Right renal pelvis (tissue), 4 donors: ENCODE measurements at places on chromosomes 6 and 20. TPM values are rescaled to one million over a fixed set of nuclear protein-coding genes. Genes with fewer than 3 reads are reported as not detected.

RBM38 gene
- 29.4 TPM for polyA plus RNA-seq

METTL24 gene
- polyA plus RNA-seq: 11.9 TPM

ID4 gene
- polyA plus RNA-seq: 169 TPM

DNA sequence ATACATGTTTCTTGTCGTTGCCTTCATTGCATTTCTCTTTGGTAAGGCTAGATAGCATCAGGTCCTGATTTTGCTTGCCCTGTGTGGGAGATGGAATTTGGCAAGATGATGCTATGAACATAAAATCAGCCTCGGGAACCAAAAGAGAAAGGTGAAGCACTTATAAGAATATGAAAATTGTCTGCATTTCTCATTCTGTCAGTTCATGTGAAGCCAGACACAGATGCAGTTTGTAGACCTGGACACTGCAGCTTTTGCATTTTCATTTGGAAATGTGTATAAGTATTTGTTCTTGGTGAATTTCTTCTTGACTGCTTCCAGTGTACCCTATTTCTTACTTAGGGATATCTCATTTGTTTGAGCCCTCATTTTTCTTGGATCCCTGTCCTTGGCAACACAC is 1.3 kb downstream of the YWHAB start:
- DNase-seq: no peak

DNA sequence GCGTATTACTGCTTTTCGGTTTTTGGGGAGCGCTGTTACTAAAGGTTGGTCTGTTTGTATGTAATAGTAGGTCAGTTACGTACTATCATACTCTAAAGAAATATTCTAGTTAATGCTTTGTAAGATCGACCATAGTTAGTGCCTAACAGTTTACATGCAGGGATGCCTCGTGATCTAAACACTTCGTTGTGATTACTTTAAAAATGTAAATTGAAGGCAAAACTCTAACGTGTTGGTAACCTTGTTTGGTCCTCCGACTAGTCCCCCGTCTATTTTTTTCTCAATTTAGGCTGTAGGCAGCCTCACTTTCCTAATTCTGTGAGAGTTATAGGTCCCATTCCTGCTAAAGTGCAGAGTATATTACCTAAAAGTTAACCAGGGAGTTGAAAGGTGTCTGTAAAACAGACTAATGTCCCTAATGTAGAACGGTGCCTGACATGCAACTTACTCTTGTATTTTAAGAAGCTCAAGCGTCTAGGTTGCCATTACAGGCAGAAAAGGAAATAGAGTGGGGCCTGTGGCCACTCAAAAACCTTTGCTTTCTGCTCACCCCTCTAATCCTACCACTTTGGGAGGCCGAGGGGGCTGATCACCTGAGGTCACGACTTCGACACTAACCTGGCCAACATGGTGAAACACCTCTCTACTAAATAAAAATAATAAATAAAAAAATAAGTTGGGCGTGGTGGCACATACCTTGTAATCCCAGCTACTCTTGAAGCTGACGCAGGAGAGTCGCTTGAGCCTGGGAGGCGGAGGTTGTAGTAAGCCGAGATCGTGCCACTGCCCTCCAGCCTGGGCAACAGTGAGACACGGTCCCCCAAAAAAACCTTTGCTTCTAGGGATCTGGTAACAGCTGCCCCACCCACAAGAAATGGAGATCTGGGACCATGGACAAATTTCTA is 37.8 kb downstream of the HFE start:
- peak; percentile 42 for DNase-seq

DNA sequence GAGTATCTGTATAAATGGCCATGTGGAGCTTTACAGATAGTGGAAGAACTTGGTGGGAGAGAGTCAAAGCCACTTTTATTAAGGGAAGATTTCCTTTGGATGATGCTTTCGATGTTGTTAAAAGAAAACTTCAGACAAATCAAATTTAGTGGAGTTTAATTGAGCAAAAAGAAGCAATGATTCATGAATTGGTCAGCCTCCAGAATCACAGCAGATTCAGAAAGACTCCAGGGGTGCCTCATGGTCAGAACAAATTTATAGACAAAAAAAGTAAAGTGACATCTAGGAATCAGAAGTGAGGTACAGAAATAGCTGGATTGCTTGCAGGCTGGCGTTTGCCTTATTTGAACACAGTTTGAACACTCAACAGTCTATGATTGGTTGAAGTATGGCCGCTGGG is 5.3 kb upstream of the CGA start:
- no peak for DNase-seq

DNA sequence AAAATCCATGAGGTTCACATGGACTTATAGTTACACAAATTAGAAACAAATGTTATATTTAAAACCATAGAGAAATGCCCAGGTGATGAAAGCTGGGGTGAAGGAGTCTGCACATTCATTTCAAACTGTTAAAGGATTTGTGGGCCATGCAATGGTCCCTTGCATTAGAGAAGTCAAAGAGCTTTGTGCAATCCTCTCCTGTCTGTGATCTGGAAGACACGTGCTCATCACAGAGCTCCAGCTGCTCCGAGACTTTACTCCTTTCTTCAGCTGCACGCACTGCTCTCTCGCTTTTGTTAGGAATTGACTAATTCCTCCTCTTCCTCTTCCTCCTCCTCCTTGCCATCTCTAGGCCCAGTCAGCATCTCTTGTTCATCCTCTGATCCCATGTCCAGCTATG is 4.1 kb upstream of the AIF1 start:
- no peak for DNase-seq

DNA sequence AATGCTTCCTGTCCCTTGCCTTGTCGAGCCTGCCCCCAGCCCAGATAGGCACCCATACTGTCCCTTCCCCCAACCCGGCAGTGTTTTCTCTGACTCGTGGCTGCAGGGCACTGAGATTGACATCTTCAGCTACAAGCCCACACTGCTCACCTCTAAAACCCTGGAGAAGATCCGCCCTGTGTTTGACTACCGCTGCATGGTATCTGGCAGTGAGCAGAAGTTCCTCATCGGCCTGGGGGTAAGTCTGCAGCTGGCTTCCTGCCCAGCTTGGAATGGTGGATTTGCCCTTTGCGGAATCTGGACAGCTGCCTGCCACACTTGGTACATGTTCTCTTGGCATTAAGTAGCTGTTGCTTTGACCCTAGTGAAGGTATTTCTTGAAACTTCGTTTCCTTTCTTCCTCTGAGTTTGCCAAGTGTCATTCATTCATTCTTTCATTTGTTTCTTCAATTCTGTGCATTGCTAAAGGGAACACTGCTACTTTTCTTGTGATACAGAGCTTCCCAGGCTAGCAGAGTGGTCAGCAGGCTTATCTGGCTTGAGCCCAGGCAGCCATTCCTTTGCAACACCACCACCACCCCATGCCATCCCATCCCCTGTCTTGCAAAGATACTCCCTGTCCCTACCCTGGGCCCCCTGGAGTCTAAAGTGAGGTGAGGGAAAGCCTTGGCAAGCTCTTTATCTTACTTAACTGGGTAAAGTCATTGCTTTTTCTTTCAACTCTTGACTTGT is 26.2 kb downstream of the CCDC167 start:
- DNase-seq: no peak

GRCh38 chr6:47080083-47080596 is 38.0 kb upstream of the ADGRF1 start:
- no peak for DNase-seq

DNA sequence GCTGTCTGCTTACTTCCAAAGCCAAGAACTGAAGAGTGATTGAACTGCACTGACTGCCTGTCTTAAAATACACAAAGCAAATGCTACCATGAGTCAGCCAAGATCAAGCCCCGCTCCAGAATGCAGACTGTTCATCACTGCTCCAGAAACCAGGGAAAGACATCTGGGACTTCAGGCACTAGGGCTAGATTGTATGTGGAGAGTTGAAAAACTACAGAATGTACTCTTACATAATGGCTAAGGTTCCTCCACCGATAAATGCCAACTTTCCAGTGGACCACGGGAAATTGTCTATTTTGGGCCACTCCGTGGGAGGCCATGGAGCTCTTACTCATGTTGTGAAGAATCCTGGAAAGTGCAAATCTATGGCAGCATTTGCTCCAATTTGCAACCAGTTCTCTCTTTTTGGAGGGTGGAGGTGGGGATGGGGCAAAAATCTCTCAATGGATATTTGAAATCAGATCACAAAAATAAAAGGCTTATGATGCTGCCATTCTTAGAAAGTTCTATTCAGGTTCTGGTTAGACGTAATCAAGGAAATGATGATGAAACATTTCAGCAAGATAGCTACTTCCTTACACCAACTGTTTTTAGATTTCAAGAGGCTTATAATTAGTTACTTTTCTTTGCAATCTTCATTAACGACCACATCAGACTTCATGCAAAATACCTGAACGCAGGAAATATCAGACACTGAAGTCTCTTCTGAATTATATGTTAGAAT is 11.8 kb upstream of the CAP2 start:
- no peak for DNase-seq

DNA sequence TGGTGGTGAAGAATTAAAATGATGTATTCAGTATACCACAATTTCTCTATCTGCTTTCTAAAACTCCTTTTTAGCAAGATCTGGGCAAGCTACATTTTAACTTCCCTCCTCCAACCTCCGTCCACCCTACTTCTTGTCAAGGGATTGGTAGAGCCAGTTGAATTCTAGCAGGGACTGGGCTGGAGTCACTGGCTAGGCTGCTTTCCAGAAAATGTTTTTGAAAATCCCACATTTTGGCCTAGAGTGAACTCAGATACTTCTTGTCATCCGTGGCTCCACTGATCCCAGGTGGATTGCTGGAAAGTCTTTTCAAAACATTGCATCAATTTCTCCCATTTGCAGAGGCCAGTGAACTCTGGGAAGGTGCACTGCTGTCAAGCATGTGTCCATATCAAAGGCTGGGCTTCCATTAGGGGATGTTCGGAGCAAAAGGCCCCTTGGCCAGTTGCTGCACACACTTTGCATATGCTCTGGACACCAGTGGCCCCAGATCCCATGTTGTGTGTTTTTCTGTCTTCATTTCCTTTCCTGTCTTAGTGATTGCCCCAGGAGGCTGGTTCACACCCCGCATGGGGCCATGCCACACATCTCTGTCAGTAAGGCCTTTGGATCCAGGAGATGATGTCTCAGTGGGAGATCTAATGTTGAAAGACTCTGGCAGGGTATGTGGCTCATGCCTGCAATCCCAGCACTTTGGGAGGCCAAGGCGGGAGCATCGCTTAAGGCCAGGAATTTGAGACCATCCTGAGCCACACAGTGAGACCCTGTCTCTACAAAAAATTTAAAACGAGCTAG is 11.3 kb upstream of the KCNK16 start:
- no peak for DNase-seq
